B cell (primary cell): ENCODE measurements at places on chromosomes 16 and 17.

DNA sequence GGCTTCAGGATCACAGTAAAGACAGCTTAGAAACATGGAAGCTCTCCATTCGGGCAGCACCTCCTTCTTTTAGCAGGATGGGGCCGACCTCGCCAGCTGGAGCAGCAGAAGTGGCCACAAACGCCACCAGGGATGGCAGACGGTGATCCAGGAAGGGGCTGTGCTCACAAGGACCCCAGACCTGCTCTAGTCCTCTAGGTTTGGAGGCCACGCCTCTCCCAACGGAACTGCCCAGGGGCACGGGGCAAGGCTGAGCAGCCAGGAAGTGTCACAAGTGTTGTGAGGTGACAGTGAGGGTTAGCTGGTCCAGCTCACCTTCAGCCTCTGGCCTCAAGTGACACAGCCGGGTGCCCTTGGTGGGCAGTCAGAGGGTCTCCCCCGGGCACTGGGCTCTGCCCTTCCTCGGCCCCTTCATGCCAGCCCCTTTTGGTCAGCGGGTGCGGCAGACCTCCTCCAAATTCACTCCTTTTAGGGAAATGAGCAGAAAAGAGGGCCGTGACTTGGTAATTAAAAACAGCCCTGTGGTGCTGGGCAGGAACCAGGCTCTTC lies 20.4 kb downstream of the CEP295NL start:
- no peak for DNase-seq

GRCh38 chr16:58384437-58385055 lies 7.7 kb upstream of the GINS3 start:
- DNase-seq = no peak

DNA sequence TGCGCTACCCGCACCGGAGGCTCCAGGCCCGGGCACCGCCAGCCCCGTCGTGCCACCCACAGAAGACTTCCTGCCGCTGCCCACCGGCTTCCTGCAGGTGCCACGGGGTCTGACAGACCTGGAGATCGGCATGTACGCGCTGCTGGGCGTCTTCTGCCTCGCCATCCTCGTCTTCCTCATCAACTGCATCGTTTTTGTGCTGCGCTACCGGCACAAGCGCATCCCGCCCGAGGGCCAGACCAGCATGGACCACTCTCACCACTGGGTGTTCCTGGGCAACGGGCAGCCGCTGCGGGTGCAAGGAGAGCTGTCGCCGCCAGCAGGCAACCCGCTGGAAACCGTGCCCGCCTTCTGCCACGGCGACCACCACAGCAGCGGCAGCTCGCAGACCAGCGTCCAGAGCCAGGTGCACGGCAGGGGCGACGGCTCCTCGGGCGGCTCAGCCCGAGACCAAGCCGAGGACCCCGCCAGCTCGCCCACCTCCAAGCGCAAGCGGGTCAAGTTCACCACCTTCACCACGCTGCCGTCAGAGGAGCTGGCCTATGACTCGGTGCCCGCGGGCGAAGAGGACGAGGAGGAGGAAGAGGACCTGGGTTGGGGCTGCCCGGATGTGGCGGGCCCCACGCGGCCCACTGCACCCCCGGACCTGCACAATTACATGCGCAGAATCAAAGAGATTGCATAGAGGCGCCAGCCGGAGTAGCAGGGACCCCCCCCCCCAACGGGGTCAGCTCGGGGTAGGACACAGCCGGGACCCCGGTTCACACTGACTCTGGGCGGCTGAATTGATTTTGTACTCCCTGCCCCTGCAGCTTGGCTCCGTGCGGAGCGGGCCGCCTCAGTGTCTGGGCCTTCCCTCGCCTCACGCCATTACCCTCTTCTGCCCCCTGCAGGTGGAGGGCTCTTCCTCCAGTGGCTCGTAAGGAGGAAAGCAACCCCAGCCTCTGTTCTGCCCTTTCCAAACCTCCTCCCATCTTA lies 58.5 kb downstream of the TMEM132E start:
- peak; percentile 80 for DNase-seq

- no peak for DNase-seq
These were observed 2.0 kb upstream of the DNAI2 start for GRCh38 chr17:74271901-74272561.

DNA sequence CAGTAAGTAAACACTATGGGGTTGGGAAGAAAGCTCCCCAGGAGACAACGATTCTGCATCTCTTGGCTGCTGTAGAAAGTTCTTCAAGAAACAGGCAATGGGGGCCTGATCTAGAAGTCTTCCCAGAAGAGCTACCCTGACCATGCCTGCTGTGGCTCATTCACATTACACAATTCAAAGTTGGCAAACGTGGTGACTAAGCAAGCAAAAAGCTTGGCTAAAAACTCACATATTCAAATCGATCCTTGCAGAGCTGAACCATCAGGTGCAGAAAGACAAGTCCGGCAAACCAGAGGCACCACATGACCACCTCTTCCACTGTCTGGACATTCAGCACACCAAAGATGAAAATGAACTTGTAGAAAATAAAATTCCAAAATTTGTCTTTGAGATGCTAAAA lies 16.1 kb downstream of the AMFR start:
- no peak for DNase-seq
